Urothelium cell line (cell line): ENCODE measurements at places on chromosomes 3 and 15.

- no peak for DNase-seq
Measured at GRCh38 chr3:99648101-99648500, 9.7 kb downstream of the COL8A1 start.

DNA sequence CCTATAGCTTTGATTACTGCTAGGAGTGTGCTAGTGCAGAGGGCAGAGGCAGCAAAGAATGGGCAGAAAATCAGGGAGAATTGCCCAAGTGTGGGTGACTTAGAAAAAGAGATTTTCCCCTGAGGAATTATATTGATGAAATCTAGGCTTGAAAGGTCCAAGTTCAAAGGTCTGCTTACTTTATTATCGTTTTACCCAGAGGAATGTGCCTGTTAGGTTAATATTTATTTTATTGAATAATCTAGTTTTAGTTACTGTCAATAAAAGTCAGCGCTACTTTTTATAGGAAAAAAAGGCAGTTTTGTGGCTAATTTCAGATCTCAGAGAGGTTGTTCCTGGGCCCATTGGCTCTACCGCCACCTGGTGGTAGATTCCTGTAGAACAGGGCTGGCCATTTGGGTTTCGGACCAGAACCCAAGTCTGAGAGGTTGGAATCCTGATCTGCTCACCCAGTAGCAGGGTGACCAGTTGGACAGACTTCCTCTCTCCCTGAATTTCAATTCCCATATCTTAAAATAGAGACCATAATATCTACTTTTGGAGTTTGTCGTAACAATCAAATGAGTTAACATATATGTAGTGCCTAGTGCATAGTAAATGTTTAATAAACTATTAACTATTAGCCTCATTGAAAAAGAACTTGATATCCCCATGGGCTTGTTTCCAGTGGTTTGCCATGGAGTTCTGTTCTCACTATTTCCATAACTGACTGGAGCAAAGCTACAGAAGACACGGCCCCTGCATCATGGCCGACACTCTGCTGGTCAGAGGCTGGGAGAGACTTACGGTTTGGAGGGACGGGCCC is 62.7 kb upstream of the ZNF148 start:
- DNase-seq = peak; percentile 71

- no peak for DNase-seq
Measured at GRCh38 chr3:114567771-114568170, 273.9 kb downstream of the TIGIT start.

DNA sequence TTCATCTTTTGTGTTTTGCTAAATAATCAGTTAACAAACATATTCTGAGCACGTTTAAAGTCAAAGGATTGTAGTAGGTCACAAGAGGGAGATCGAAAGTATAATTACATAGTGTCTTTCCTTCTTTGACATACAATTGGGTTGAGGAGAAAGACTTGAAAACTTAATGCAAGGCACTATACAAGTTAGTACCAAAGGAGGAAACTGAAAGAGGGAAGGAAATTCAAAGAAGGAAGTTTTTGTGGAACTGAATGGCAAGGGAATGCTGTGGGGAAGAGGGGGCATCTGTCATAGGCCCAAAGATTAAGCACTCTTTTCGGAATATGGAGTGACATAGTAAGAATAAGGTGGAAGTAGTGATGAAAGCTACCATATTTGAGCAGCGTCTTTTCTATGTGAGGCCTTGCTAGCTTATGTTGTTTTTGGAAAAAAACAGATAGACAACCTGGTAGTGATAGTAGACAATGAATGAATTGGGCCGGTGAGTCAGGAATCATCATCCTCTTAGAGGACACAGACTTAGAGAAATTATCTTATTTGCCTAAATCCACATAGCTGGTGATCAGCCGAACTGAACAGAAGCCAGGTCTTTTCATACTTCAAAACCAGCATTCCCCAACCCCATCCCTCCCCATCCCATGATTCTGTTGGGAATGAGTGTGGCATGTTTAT is 10.2 kb downstream of the MBNL1 start:
- no peak for DNase-seq

GRCh38 chr3:168884353-168884903 is 779.1 kb downstream of the MECOM start:
- DNase-seq = peak; percentile 46

GRCh38 chr3:12999147-13000140 is 73.8 kb downstream of the IQSEC1 start:
- no peak for DNase-seq

GRCh38 chr15:98233873-98234272 is 273.4 kb downstream of the ARRDC4 start:
- no peak for DNase-seq

GRCh38 chr15:82798104-82798503 is 7.8 kb downstream of the FSD2 start:
- no peak for DNase-seq

GRCh38 chr3:4709341-4709740 is 216.2 kb downstream of the ITPR1 start:
- DNase-seq = no peak

DNA sequence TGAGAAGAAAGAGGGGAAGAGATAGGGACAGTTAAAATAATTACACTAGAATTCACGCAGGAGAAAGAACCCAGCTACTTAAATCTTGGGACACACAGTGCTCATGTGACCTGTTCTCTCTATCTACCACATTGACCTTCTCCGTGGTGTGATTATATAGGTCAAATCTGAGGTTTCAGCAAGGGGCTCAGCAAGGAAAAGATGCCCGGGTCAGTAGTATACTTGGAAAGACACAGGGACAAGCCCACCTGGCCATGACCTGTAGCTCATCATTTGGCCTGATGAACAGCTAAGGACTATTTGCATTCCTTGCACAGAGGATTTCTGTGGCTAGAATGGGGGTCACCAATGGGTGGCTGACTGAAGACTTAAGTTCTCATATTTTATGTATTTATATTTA is 71.9 kb downstream of the SSR3 start:
- no peak for DNase-seq

GRCh38 chr15:43317566-43318184 is 12.7 kb downstream of the LCMT2 start:
- no peak for DNase-seq

- no peak for DNase-seq
Measured at GRCh38 chr3:191783024-191783423, 322.1 kb downstream of the PYDC2 start.

DNA sequence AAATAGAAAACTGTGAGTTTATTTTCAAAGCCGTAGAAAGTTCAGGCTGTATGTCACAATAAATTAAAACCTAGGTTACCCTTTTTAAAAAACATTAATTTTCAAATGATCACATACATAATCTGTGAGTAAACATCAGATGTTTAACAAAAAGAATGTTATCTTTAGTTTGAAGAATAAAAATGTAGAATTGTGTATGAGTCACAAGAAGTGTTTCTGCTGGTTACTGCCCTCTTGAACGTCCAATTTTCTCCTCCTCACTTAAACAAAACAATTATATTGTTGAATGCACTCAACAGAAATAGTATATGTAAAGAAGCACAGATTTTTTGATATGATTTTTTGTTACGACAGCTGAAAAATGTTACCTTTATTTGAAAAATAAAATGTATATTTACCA is 855.1 kb downstream of the ROBO1 start:
- DNase-seq = no peak

DNA sequence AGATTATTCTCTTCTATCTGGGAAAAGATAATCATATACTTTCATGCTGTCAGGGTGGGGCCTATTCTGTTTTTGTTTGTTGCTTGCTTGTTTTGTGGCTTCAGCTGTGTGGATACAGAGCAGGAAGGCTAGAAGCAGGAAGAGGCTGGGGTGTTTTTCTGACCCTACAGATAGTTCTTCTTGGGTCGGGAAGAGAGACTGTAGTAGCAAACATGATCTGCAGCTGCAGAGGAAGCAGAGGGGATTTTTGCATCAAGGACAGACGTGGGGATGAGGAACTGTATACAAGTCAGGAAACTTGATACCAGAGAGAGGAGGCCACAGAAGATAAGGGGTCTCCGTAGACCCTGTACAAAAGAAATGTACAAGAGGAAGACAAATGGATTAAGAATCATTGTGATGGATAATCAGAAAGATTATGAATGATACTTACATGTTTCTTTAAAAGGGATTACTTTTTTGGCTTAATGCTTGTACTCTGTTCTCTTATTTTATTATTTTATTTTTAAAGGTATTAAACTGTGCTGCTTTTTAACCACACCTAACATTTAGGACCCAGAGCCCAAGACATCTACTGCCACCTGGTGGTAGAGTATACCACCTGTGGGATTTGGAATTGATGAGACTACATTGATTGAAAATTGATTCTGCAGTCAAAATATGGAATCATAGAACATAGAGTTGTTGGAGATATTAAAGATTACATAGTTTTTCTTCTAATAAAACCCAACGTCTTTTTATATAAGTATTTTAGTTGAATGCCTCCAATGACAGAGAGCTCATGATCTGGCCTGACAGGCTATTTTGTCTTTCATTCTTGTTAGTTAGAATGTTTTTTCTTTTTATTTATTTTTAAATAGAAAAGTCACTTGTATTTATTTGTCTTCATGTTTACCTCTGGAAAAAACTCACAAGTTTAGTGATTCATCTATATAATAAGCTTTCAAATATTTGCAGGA is 87.3 kb upstream of the ROPN1 start:
- peak; percentile 51 for DNase-seq

- DNase-seq = peak; percentile 24
Measured at GRCh38 chr3:186318135-186318534, 43.9 kb downstream of the DGKG start.

DNA sequence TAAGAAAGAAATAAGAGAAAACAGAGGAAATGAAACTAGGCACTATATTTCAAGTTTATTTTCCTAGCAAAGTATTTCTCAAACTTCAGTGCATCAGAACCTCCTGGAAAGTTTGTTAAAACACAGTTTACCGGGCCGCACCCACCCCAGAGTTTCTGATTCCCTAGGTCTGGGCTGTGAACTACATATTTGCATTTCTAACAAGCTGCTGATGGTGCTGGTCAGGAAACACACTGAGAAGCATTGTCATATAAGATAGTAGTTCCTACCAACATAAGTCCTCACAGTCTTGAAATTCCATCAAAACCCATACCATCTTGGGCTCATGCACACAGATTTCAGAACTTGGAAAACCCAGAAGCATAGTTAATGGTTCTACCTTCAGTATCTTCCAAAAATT is 8.3 kb downstream of the SLC9A9 start:
- no peak for DNase-seq

- DNase-seq = no peak
Measured at GRCh38 chr3:64600246-64600950, 87.4 kb downstream of the ADAMTS9 start.

DNA sequence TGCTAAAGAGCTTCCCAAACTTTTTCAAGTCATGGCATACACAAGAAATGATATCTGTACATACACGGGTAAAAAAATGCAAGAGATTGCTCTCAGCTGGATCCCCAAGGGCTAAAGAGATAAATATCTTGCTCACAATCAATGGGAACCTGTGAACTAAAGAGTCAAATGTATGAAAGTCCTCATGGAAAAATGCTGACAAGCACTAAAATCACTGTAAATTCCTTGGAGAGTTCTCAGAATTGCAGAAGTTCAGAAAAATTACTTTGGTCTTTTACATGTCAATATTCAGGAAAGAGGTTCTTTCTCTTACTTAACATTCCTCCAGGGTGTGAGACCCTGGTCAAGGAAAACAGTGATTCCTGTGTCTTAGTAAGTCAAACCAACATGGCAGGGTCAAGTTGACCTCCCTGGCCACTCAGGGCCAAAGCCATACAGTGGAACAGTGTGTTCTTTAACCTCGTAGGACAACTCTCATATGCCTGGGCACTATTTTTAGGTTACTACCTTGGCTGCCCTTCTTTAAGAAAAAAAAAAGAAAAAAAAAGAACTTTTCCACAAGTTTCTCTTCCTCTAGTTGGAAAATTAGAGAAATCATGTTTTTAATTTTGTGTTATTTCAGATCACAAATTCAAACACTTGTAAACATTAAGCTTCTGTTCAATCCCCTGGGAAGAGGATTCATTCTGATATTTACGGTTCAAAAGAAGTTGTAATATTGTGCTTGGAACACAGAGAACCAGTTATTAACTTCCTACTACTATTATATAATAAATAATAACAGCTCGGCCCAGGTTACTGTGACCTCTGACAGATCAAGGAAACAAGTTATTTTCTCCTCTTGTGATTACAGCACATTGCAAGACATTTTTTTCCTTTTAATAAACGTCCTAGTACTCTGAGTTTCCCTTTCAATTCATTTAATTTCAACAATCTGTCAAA is 12.5 kb downstream of the SSR3 start:
- no peak for DNase-seq

GRCh38 chr3:190517687-190518086 is 3.8 kb downstream of the IL1RAP start:
- DNase-seq = peak; percentile 31

DNA sequence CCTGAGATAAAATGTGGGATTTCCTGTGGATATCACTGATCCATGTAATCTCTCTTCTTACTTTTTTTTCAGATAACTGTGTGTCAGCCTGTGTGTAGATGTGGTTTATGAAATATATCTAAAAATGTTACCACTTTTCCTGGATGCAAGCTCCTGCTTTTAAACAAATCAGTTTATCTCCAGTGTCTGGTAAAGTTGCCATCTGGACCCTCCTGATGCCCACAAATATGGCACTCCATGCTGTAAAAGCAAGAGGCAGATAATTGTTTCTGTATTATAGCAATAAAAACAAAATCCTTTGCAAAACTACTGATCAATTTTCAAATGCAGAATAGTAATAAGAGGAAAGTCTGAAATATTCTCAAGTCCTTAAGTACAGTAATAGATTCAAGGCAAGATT is 7.6 kb upstream of the DCLK3 start:
- DNase-seq = no peak

DNA sequence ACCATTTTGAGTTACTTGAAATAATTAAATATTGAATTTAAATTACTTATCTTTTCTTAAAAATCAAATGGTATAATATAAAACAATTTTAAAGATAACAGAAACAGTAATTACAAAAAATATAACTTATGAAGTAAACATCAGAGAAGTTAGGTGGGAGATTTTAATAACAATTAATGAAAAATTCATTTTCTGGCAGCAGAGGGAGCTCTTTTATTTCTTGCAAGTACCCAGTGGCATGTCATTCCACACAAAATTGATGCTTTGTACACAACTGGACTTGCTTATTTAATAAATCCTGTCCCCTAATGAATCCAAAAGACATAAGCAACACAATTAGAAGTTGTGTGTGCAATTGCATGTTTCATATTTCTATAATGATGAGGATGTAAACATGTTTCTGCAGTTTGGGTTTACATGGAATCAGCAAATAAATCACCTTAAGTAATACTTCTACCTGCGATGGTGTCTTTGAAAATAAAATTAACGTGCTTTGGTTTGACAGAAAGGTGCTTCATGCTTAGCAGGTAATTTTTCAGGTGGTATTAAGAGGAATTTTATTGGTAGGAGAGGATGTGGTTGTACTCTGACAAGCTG is 861.3 kb downstream of the ZPLD1 start:
- DNase-seq = peak; percentile 6

DNA sequence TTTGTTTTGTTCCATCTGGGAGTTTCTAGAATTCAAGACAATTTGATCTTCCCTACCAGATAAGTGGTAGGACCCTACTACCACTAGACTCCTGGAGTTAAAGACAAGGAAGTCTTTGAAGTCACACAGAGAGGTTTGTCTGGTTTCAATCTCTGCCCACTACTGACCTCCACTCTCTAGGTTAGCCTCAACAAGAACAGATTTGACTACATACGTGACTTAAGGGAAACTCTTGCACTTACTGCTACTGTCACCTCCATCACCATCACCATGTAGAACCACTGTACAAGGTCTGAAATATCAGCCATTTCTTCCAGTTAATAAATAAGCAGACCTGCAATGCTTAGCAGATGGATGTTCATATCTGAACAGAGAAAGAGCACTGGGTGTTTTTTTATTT is 148.3 kb upstream of the ARHGEF26 start:
- no peak for DNase-seq

GRCh38 chr3:24837601-24838000 is 343.0 kb upstream of the THRB start:
- no peak for DNase-seq

- no peak for DNase-seq
Measured at GRCh38 chr15:57010724-57011123, 92.3 kb downstream of the TCF12 start.
